NCI-H1436 (cell line): ENCODE measurements at places on chromosomes 11 and 22.

DNA sequence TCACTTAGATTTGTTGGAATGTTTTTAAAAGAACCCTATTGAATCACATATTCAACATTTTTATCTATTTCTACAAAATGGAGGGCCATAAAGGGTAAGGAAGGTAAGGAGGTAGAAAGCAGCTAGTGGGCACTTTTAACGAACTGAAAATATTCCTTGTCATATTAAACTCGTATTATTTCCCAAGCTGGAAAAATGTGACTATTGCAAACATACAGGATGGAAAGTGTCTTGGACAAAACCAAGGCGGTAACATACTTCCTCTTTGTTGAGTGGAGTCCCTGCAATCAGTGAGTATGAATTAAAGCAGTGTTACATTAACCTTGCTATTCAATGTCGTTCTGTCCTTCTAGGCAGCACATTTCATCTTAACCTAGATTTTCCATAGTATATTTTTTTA, 165.6 kb downstream of the RCN1 start:
- no peak for DNase-seq

- no peak for DNase-seq
These were observed 49.7 kb downstream of the DNHD1 start for GRCh38 chr11:6546735-6547134.

- DNase-seq, result no peak
These were observed 12.7 kb downstream of the TMEM45B start for GRCh38 chr11:129828301-129828836.

DNA sequence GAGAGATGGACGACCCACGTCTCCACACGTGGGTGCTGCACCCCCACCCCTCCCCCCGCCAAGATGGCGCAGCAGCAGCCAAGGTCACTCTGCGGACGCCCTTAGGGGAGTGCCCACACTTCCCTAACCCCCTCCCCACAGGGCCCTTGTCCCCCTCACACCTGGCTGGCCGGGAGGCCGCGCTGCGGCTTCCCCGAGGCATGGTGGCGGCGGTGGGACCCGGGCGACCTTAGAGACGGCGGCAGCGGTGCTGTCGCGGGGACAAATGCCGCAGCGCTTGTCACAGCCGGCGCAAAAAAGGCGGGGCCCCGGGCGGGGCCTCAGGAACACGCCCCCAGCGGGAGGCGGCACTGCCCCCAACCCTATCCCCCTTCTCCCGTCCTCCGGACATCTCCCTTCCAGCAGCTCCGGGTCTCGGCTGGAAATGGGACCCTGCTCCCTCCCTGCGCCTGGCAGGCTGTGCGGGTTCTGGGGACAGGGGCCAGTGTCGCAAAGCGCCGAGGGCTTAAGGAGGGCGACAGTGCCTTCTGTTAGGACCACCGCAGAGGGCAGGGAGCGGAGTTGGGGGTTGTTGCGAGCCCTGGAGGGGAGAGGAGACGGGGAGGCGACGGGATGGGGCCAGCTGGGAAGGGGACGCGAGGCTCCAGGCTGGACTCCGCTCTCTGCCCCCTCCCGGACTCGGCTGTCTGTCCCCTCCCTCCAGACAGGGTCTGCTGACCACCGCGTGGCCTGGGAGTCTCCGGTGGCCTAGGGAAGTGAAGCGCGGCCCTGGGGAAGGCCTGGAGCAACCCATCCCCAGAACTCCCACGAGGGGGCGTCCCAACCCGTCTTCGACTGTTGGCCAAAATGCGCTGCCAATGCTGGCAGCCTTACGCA, at the start of gene CHCHD10:
CHCHD10 (minus strand) TSS at position 300 of the 876 bp plus-strand sequence; CDS start at position 202, 98 bp downstream.
- DNase-seq, result peak; percentile 59

GRCh38 chr11:100240025-100240539, 447.0 kb upstream of the ARHGAP42 start:
- DNase-seq, result no peak

DNA sequence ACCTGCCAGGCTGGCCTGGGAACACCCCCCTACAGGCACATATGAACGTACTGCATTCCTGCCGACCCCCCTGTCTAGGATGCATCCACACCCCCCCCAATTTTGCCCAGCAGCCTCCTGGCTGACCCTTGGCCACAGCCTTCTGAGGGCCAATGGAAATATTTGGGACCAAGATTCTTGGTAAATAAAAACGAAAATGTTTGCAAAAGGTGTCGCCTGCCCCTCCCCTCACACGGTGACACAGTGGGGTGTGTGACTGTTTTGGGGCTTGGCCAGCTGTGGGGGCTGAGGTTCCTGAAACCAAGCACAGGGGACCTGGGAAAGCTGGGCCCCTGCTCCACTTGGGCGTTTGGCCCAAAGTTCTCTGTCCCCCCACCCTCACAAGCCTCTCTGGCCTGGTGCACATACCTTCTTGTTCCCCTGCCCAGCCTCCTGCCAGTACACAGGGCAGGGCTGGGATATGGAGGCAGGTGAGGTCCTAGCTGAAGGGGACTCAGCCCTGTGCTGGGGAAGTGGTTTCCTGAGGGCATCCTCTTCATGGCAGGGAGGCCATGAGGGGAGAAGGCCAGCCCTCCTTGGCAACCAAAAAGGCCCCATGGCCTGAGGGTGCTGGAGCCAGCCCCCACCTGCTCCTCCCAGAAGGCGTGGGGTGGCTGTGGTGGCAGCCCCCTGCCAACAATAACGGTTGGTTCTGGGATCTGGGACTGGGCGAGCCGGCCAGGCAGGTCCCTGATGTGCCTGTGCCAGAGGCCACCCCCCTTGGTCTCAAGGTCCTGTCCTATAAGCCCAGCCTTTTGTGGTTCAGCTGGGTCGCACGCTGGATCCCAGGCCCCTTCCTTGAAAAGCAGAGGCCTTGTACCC, 2.1 kb upstream of the CRACR2B start:
- DNase-seq, result no peak

DNA sequence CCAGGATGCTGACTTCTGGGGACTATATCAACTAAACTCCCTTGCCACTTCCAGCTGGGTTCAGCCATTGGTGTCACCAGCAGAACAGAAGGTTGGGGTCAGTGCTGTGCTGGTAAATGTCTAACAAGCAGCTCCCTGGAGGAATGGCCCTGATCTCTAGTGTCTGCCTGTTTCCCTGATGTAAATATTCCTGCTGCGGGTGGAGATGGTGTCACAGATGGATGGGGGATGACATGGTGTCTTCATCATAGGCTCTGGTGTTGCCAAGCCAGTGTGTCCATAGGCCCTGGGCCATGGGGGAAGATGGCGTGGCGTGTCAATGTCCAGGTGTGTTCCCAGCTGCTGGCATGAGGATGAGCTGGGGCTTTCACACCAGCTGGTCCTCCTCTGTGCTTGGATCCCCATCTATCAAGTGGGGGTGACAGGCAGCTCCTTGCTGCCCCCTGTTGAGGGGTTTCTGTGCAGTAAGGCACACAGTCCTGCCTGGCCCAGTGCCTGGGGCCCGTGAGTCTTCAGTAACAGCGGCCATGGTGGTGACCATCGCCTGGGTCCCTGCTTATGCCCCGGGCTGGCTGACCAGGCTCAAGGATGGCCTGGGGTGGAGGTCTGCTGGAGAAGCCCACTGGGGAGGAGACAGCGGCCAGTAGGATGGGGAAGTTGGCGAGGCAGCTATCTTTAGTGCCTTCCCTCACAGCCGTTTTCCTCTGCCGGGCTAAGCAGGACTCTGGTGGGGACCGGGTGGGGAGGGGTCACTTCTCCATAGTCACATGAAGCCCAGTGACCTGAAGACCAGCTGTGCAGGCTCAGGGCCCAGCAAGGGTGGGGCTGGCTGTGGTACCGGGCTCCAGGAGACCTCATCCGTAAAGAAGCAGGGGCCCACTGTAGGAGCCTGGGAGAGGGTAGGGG, 12.7 kb downstream of the RPL3 start:
- DNase-seq, result no peak

GRCh38 chr11:77187111-77187750, 59.2 kb downstream of the MYO7A start:
- DNase-seq, result no peak

- DNase-seq, result no peak
These were observed 87.6 kb downstream of the ETS1 start for GRCh38 chr11:128499613-128500253.

DNA sequence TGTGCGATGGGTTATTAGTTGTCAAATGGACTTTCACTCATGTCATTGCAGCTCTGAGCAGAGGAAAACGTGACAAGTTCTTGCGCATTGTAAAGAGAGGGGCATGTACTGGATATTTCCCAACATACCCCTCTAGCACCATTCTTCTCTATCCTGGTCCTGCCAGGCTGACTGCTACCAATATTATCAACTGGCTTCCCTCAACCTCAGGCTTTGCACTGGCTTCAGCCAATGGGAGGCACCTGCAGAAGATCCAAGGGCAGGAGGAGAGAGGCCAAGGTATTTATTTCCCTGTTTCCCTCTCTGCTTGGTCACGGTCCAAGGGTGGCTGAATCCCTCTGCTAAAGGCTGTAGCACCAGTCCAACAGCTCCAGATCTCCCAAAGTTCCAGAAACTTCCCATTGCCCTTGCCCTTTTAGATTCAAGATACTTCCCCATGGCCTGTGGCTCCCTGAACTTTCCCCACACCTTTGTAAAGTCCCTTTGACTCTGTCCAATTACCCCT, 175.6 kb upstream of the NECTIN1 start:
- no peak for DNase-seq

GRCh38 chr11:3836903-3837302, 3.9 kb downstream of the RHOG start:
- no peak for DNase-seq

GRCh38 chr11:81897639-81898038, 836.0 kb downstream of the FAM181B start:
- DNase-seq, result no peak

DNA sequence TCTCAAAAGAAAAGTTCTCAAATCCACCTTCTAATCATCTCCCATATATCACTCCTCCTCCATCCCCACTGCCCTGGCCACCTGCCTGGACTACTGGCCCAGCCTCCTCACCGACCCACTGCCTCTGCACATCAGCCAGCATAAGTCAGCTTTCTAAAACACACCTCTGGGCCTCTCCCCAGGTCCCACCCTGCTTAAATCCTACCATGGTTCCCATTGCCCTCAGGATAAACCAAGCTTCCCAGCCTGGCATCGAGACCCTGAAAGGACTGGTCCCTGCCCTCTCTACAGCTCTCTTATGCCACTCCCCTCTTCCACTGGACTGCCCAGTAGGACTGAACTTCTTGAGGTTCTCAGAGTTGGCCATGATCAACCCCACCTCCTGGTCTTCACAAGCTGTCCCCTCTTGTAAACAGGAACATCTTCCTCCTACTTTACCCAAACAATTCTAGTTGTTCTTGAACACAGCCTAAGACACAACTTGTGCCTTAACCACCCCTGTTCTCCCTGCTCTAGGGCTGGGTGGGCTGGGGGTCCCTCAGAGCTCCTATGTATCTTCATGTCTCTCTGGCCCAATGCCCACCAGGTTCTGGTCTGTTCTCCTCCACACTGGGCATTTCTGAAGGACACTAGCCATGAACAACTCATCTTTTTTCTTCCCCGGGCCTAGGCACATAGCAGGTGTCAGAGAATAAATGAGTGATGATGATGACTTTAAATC, 12.6 kb upstream of the P2RY6 start:
- no peak for DNase-seq

DNA sequence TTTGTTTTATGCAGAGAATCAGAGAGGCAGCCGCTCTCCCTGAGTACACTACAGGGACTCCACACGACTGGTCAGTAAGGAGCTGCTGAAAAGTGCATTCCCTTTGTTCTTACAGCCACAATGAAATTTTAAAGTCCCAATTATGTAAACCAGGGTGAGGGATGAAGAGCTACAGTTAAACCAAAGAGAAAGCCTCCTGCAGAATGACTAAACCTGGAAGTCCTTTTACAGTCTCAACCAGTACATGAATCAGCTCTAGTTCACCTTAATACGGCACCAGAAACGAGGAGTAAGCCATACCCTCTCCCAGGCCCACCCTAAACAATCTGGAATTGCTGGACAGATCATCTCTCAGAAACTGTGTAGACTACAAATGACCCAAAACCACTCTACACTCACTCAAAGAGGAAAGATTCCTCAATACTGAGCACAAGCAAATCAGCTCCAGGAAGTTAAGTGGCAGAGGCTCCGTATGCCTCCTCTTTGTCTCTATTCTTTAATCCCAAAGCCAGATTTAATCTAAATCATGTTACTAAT, 113.1 kb downstream of the RBFOX2 start:
- no peak for DNase-seq

- no peak for DNase-seq
These were observed 103.7 kb downstream of the DSCAML1 start for GRCh38 chr11:117693344-117693743.

GRCh38 chr11:110490886-110491285, 61.1 kb downstream of the FDX1 start:
- DNase-seq, result no peak

GRCh38 chr11:58916637-58917036, 22.7 kb upstream of the GLYATL1 start:
- DNase-seq, result no peak

- DNase-seq, result no peak
These were observed 20.1 kb upstream of the KDM2A start for GRCh38 chr11:67098799-67099429.

DNA sequence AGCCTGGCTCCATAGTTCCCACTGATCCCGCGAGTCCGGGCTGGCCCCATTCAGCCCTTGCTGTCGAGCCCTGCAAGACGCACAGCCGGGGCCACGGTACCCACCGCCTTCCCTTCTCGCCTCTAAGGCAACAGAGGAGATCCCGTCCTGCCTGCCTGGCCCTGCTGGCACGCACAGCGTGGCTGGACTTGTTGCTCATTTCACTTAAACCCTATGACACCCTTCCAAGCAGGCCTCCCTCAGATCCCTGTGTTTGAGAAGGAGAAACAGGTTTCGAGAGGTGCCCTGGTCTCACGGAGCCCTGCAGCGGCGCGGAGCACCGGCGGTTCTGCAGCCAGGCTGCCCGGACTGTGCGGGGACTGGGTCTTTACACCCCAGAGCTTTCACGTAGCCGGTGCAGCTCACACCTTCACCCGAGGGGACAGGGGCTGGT, 1048.4 kb downstream of the BRD1 start:
- no peak for DNase-seq

- no peak for DNase-seq
These were observed 15.7 kb downstream of the TMEM121B start for GRCh38 chr22:17105143-17106129.

DNA sequence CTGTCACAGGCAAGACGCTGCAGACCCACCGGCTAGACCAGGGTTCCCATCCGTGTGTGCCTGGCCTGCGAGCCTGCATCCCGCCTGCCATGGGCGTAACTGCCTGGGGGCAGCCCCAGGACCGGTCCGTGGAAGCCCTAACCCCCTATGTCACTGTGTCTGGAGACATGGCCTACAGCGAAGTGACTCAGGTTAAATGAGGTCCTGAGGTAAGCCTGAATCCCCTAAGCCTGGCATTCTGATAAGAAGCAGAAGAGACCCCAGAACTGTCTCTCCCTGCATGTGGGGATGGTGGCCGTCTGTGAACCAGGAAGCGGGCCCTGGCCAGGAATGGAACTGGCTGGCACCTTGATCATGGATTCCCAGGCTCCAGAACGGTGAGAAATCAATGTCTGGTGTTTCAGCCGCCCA, 570.1 kb downstream of the BRD1 start:
- no peak for DNase-seq
